ENCODE measurements at places on chromosomes 12 and 14.

DNA sequence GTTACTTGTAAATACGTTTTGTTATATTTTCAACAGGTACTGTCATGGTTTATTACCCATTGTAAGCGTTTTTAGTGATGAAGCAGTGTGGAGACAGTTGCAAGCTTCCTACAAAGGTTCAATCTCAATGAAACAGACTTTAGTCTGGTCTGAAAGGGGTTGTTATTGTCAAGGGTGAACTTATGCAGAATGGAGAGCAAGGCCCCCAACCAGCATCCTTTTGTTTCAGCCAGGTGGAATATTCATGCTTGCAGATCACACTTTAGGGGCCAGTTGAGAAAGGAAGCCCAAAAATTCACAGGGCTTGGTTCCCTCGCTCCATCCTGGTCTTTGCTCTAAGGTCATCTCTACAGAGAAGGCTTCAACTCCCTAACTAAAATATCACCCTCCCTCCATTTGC is 103.7 kb downstream of the PRICKLE1 start:
- no peak for DNase-seq

- no peak for DNase-seq
Measured at GRCh38 chr12:179131-179884, 34.6 kb downstream of the SLC6A12 start.

GRCh38 chr14:43778937-43779639 is 728.0 kb downstream of the FSCB start:
- no peak for DNase-seq

GRCh38 chr12:54182086-54182485 is 6.7 kb downstream of the SMUG1 start:
- DNase-seq = no peak

- DNase-seq = no peak
Measured at GRCh38 chr12:2247120-2247519, 194.3 kb downstream of the CACNA1C start.

- DNase-seq = no peak
Measured at GRCh38 chr14:92656306-92657081, 91.9 kb downstream of the LGMN start.

DNA sequence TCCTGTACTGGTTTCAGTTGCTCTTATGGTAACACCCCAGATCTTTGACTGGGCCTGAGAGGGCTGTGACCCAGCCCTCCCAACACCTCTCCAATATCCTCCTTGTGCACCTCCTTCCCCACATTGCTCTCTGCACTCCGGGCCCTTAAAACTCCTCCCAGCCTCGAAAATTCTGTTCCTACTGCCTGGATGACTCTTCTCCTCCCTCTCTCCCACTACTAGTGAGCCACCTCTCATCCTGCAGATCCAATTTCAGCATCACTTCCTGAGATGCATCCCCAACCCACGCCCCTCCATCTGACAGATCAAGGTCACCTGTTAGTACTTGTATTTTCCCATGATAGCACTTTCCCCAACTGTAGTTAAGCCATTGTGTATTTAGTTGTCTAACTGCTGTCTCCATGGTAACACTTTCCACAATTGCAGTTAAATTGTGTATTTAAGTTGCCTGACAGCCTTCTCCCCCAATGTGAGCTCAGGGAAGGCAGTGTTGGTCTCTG is 11.5 kb upstream of the NT5DC3 start:
- no peak for DNase-seq

- DNase-seq = no peak
Measured at GRCh38 chr12:131038961-131039950, 85.5 kb downstream of the ADGRD1 start.

GRCh38 chr12:108694812-108695278 is 36.5 kb downstream of the CORO1C start:
- DNase-seq = no peak

DNA sequence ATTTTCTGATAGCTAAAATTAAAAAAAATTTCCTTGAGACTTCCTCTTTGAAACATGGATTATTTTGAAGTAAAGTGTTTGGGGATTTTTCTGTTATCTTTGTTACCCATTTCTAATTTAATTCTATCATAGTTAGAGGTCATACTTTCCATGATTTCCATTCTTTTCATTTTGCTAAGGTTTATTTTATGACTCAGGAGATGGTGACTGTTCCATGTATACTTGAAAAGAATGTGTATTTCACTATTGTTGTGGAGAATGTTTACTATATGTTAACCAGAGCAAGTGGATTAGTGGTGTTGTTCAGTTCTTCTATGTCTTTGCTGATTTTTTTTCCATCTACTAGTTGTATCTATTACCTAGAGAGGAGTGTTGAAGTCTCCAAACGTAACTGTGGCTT is 250.5 kb upstream of the PELI2 start:
- DNase-seq = no peak

DNA sequence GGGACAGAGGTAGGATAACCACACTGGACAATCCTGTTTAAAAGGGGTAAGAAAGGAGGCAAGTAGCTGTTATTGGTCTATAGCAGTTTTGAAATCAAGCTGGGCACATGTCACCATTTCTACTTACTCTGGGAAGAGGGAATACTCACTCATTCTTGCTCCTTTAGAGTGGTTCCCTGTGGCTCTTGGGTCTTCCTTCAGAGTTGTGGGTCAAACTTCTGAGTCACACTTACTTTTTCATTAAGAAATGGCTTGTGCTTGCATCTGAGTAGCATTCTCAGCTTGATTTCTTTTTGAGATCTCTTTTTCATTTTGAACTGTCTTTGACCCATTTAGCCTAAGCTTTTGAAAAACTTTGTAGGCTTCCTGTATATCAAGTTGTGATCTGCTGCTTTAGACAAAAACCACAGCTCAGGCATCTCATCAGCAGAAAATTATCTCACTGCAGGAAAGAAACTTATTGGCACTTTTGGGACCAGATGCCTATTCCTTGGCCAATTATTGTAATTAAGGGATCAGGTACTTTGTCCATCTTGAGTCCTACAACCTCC is 122.2 kb downstream of the AEBP2 start:
- no peak for DNase-seq

- no peak for DNase-seq
Measured at GRCh38 chr12:13539051-13539450, 342.5 kb downstream of the EMP1 start.

GRCh38 chr14:67881225-67881624 is 61.6 kb downstream of the RAD51B start:
- DNase-seq = no peak

- DNase-seq = no peak
Measured at GRCh38 chr14:71206123-71206522, 298.9 kb downstream of the PCNX1 start.

DNA sequence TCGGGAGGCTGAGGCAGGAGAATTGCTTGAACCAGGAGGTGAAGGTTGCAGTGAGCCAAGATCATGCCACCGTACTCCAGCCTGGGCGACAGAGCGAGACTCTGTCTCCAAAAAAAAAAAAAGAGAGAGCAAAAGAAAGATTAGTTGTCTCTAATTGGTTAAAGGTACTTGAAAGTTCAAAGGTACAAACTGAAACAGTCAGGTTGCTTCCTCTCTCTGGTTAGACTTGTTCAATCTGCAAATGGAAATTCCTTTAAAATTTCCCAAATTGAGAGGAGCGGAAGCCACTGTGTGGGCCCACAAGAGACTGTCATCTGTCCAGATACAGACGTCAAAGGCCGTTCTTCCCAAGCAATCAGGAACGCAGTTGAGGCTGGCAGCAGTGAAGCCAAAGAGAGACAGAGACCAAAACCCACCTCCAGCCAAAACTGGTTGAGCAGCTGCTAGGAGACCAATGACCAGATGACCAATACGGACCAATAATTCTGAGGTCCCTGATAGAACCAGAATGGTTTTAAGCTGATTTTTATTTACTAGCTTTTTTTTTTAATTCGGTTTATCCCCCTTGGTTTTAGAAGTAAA is 63.6 kb downstream of the GCH1 start:
- DNase-seq = no peak

- DNase-seq = no peak
Measured at GRCh38 chr14:90692826-90693225, 123.4 kb downstream of the TTC7B start.

DNA sequence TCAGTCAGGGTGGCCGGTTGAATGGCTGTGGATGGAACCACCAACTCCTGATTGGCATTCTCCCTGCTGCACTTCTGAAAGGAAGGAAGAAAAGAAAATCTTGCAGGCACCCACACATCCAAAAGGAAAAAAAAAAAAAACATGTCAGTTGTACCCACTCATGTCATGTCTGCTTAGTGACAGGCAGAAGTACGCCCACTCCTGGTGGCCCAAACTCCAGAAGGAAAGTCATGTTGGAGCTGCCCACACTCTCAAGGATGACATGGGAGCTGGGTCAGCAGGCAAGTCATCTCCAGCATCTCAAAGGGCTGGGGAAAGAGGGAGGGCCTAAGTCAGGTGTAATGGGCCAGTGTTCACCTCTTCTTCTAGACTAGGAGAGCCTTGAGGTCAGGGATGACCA is 1079.1 kb downstream of the BCL11B start:
- no peak for DNase-seq

DNA sequence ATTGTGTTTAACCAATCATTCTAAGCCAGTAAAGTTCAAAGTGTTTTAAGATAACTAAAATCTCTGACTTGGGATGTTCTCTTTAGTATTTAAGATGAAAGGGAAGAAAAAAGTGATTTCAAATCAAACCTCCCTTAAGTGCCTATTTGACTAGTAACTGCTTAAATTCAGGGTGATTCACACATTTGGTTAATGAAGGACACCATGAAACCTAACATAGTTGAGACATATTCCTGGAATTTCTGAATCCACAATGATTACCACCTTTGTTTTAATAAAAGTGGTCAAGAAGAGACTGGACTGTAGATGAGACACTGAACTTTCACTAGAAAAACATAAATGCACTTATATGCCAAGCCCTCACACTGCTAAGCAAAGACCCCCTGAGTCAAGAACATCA is 138.7 kb downstream of the MED13L start:
- no peak for DNase-seq

DNA sequence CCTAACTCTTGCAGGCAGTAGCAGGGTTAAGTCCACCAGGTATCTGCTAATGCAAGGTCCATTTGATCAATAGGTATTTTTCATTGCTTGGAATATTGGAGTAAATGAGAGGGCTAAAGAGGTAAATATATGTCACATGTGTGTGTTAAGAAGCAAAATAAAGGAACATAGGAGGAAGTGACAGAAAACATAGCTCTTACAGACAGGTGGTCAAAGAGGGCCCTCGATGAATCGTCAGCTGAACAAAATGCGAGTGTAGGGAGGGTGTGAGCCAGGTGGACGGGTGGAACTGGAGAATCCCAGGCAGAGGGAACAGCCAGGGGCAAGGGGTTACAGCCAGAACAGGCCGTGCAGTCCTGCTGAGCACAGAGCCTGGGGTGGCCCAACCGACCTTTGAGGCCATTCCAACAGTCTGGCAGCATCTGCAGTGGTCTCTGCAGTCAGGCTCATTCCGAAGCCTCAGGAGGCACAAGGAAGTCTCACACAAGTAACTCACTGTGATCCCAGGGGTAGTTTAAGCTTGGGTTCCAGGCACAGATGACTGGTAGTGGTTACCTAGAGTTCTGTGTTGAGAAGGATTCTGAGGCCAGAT is 43.2 kb downstream of the CCDC88C start:
- DNase-seq = no peak

GRCh38 chr12:46892887-46893286 is 67.1 kb upstream of the SLC38A4 start:
- no peak for DNase-seq

- DNase-seq = no peak
Measured at GRCh38 chr14:61120576-61120975, 139.5 kb downstream of the SLC38A6 start.

- DNase-seq = no peak
Measured at GRCh38 chr12:86929962-86930361, 673.8 kb upstream of the MGAT4C start.

DNA sequence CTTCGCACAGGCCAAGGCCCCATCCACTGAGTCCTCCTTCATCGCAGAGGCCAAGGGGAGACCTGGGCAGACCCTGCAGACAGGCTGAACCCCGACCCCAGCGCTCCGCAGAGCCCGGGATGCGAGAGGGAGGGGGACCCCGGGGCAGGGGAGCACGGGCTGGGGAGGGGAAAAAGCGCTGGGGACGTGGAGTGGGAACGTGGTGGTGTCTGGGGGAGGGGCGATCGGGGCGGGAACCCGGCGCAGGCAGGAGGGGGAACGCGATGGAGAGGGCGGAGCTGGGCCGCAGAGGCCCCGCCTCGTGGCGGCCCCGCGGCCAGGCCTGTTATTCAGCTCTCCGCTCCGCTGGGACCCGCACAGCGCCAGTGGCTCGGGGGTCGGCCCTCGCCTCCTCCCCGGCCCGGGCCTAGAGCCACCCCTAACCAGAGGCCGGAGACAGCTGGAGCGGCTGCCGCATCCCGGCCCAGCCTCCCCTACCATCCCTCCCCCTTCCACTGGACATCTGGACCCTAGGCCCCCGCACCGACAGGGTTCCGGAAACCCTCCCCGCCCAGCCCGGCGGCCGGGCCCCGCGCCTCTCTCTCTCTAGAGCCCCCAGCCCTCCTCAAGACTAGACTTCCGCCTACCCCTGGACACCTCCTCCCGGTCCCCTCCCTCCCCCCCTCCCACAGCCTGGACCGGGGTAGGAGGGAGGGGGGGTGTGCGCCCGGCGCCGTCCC is at the start of gene ARHGEF25:
ARHGEF25 (plus strand) TSS at position 328 of the 719 bp plus-strand sequence. CDS start 460 bp downstream, outside the sequence.
- DNase-seq = no peak

- DNase-seq = no peak
Measured at GRCh38 chr12:96448300-96448699, 41.1 kb upstream of the CFAP54 start.

GRCh38 chr14:31578792-31579501 is 17.7 kb downstream of the NUBPL start:
- no peak for DNase-seq

- no peak for DNase-seq
Measured at GRCh38 chr14:89646971-89647370, 229.9 kb upstream of the FOXN3 start.

DNA sequence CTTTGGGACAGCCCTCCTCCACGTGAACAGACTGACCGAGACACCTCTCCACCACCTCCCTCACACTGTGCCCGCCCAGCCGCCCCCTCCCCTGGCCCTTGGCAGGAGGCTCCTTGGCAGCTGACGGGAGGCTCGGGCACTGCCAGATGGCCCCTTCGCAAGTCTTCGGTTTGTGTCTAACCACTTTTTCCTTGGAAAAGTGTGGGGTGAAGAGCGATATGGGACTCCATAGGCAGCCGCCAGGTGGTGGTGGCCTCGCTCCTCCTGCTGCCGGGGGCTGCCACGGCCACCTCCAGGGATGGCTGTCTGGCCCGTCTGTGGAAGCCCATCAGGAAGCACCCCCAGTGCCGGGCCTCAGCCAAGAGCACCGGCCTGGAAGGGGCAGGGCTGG is 58.7 kb downstream of the LRCOL1 start:
- no peak for DNase-seq

- no peak for DNase-seq
Measured at GRCh38 chr12:116284396-116284795, 6.9 kb upstream of the MED13L start.

DNA sequence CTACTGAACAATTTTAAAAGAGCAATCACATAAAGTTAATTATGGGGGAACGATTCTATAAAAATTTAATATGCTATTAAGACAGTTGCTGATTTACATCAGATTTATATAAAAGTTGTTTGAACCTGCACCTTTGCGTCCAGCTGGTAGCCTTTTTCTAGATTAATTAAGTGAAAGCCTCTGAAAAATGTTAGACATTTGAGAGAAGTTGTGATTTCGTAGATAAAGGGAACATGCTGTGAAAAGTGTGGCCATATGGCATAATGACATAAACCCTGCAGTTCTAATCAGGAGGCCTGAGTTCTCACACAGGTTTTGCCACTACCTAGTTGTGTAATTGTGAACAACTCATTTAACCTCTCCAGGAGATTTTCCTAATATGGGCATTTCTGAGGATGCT is 187.2 kb downstream of the TMTC2 start:
- no peak for DNase-seq

- no peak for DNase-seq
Measured at GRCh38 chr14:59631237-59631636, 54.6 kb upstream of the CCDC175 start.

- no peak for DNase-seq
Measured at GRCh38 chr12:52645120-52645761, 6.8 kb downstream of the KRT2 start.
